ENCODE measurements at places on chromosomes 2 and 18.

- DNase-seq, result no peak
Measured at GRCh38 chr18:56479841-56480240, 158.6 kb downstream of the TXNL1 start.

DNA sequence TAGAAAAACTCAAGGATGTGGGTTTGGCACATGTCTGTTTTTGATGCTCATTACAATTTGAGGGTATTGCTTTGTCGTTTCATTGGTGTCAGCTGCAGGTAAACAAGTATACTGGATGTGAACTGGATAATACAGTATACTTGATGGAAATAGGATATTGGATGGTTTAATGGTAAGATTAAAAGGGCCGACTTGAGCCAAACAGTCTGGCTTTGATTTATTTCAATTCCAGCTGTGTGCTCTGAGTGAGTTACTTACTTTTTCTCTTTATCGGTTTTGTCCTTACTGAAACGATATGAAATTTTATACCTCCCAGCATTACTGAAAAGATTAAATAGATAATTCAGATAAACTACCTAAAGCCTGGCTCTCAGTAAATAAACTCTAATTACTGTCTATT is 227.6 kb downstream of the ASXL3 start:
- DNase-seq, result no peak

- DNase-seq, result no peak
Measured at GRCh38 chr18:23186781-23187180, 51.5 kb downstream of the CABLES1 start.

GRCh38 chr2:98847853-98848252 is 88.2 kb downstream of the CRACDL start:
- no peak for DNase-seq

DNA sequence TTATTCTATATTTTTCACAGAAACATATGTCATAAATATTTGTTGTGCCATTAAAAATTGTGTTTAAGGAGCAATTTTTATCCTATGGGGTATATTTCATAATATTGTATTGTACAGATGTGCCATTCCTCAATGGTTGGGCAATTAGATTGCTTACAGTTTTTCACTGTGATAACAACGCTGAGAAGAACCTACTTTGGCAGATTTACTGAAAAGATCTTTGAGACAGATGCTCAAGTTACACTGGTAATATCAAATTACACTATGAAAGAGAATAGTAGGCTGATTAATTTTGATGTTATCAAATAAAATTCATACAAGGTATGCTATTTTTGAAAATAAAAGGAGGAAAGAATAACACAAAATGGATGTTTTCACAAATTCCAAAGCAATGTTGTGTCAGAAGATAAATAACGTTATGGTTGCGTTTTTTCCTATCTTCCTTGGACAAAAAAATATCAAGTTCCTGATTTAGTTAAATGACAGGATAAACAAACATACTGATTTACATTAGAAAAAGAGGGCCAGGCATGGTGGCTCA is 335.1 kb upstream of the ZNF521 start:
- DNase-seq, result no peak

DNA sequence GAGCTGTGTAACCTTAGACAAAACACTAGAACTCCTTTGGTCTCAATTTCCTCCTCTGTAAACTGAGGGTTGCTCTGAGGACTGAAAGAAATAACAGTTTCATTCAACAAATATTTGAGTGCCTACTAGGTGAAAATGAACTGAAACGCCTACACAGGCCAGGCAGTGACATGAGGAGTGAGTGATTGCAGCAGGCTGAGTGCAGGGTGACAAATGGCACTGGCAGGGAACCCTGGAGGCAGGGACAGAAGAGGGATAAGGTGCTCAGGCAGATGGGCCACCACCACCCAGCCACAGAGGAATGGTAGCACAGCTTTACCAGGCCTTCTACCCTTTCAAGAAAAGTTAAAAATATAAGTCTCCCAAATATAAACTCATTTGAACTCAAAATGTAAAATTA is 11.5 kb upstream of the RNU4ATAC start:
- DNase-seq, result no peak

DNA sequence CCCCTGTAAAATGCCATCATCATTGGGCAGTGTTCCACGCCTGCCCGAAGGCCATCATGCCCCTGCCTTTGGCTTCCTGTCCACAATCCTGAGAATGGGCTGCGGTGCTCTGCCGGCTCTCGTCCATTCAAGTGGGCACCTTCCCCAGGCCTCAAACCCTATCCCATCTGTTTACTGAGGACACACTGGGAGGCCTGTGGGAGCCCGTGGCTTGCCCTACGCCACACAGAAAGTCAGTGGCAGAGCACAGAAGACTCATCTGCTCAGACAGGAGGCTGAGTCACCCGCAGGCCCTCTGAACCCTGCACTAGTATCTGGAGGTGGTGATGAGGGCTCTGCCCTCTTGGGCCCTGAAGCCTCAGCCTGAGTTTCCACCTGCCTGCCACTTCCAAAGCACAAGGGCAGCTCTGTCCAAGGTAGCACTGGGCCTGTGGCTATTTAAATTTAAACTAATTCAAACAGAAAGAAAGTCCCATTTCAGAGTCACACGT is 19.1 kb upstream of the ANKRD53 start:
- peak; percentile 5 for DNase-seq

DNA sequence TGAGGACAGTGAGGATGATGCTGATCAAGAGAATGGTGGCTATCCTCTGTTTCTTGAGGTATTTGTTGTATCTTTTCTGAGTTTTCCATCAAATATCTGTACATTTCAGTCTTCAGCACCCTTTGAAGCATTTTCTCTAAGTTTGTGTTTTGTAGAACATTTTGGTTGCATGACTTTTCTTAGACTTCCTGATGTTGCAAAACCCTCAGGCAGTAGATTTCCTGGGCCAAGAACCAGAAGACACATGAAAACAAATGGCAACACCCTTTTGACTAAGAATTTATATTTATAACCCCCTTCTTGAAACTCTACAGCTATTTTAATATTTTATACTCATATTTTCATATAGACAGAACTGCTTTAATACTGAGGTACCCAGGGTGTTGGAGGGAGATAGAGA is 16.2 kb downstream of the HNMT start:
- no peak for DNase-seq

DNA sequence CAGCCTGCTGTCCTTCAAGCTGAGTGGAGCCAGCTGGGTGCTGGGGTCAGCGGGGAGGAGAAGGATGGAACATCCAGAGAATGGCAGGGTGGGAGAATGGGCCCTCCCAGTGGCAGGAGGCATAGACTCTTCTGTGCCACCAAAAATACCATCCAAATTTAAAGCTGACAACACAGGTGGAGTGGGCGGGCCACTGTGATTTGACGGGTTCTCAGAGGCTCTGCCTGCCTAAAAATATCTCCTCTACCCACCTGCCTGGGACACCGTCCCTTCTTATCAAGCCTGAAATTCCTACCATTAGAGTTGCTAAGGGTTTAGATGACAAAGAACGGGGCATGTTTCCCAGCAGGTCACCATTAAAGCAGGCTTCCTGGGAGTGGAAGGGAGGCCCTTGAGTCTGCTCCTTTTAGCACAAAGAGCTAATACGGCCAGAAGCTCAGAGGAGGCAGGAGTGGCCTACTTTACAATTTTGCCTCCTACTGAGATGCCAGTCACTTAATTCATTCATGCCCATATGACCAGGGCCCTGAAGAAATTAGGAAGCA is 19.8 kb upstream of the MARCHF4 start:
- no peak for DNase-seq

DNA sequence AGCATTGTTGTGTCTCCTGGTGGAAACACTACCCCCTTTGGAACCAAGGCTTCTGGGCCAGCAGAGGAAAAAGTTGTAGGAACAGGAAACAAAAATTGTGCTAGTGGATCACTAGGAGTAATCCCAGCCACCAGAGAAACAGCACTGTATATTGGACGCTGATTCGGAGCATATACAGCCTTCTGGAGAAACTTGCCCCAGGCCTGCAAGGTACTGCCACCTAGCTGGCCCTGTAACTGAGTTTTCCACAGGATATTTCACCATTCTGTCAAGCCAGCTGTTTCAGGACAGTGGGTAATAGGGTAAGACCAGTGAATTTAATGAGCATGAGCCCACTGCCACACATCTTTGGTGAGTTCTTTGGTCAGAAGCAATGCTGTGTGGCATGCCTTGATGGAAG is 25.1 kb upstream of the EMILIN2 start:
- no peak for DNase-seq

DNA sequence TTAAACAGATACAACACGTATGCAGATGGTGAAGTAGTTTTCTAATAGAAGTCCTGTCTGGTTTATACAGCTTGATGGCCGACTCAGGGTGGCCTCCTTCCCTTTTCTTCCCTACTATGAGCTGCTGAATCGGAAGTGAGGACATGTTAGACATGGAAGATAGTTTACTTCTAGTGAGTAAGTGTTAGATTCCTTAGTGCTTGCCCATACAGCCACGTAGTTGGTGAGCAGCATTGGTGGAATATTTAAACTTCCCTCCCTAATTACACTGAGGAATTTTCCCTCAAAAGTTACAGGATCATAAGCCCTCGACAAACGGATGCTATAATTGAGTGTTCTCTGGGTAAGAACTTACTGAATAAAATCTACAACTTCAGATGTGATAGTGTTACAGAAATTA is 52.1 kb downstream of the RHBDD1 start:
- no peak for DNase-seq

DNA sequence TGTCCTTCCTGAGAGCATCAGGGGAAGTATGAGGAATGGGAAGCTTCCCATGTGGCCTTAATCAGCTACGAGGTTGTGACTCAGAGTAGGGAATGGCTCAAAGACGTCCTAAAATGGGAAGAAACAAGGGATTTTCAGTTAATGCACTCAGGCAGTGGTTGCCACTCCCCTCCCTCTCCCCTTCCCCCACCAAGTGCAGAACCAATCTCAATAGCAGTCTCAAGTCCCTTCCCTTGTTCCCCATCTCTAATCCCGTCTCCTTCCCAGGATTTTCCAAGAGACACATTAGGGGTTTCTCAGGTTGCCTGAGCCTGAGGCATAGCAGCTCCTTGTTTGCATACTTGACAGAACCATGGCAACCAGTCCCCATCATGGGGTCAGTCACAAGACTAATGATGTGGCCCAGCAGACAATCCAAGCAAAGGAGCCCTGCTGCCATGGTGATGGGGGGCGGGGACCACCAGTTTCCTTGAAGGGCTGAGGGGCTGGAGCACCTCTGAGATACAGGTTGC is 18.2 kb upstream of the RESP18 start:
- no peak for DNase-seq

- peak; percentile 16 for DNase-seq
Measured at GRCh38 chr2:188450732-188451483, 159.2 kb downstream of the GULP1 start.

GRCh38 chr2:9103663-9104277 is 100.3 kb upstream of the MBOAT2 start:
- no peak for DNase-seq

DNA sequence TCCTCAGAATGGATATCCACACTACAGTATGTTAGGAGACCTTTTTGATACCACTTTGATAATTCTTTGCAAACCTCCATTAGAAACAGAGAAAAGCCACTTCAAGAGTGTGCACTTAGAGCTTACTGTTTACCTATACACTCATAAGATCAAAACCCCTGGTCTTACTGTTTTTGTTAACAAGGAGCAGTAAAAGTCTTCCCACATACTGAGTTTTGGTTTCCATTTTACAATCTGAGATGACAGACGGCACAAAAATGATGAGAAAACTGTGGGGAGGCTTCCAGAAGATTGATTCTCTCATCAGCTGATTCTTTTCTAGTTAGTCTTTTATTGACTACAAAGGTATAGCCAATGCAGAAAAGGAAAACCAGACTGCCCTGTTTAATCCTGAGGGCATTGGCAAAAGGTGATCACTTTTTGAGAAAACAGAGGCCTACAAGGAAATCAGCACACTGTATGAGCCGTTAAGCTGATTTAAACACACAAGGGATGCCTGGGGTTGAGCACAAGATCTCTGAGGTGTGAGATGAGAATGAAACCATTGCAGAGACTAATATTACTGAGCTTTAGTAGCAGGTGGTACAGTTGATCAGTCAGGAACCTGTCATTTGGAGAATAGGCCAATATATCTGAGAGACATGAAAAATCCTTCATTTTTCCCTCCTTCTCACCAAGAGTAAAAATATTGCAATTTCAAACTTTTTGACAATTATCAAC is 368.6 kb downstream of the GRB14 start:
- DNase-seq, result no peak

DNA sequence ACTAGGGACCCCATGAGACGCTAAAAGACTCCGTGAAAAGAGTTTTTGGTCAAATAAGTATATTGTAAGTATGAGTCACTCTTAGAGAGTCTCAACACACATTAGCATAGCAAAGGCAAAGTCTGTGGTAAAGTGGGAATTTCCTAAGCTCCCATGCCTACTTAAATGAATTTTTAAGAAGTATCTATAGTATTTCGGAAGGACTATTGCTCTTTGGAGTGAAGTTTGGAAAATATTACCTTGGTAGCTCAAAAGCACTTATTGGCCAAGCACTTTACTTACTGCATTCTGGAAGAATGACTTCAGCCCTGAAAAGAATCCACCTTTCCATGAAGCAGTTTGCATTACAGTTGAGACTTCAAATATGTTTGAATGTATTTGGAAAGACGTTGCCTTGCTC is 57.1 kb downstream of the CAVIN2 start:
- no peak for DNase-seq

GRCh38 chr18:36187826-36188721 is 777 bp downstream of the MOCOS start:
- DNase-seq, result no peak

GRCh38 chr18:76554547-76555222 is 59.6 kb upstream of the ZNF516 start:
- no peak for DNase-seq

DNA sequence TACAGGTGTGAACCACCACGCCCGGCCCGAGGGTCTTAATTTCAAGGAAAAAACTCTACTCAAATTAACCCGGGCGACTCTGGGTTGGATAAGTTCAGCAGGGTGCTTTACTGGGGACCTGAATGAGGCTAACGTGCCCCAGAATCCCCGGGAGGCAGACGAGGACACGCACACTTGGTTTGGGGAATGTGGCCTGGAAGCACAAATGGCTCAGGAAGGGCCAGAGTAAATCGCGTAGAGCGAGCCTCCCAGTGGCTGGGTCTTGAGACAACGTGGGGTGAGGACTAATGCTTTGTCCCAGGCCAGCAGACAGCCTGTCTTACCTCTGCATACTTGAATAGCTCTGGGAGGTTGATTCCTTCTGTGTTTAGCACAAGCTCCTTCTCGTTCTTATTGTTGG is 75.8 kb downstream of the POLR1A start:
- no peak for DNase-seq

GRCh38 chr18:39918847-39919246 is 2036.2 kb upstream of the PIK3C3 start:
- DNase-seq, result no peak

DNA sequence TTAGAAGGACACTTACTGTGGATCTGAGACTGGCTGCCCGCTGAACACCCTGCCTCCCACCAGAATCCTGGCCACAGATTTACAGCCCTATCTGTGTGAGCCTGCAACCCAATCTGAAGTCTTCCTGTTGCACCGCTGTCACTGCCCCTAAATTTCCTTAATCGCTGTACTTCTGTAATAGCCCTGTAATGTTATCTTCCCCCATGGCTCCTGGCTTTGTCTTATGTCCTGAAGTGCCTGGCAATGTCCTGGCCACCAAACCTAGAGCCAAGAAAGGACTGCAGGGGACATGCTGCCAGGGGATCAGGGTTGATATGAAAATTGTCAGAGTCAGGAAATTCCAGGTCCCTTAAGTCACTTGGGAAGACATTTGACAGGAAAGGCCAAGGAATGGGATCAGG is 52.7 kb downstream of the FHOD3 start:
- no peak for DNase-seq
